ENCODE measurements at places on chromosomes 13 and 19.

- H3K4me3 ChIP-seq: no peak overlapping the region
- no peak overlapping the region for H3K27ac ChIP-seq
- peaks cover 11% of the 10 kb centered on the region for H3K27me3 ChIP-seq
- no peak for DNase-seq
- no peaks in the 10 kb centered on the region for H3K36me3 ChIP-seq
These were observed 11.9 kb downstream of the UNC13A start for GRCh38 chr19:17676295-17676694.

- peak overlapping the region; percentile 28 for H3K4me3 ChIP-seq
- DNase-seq: no peak
- peaks cover 26% of the 10 kb centered on the region for H3K36me3 ChIP-seq
- H3K27me3 ChIP-seq: no peaks in the 10 kb centered on the region
- peaks cover 24% of the 10 kb centered on the region for H3K4me1 ChIP-seq
- H3K27ac ChIP-seq: peak overlapping the region; percentile 99
These were observed 1.3 kb downstream of the UBE2S start for GRCh38 chr19:55406091-55406825.

DNA sequence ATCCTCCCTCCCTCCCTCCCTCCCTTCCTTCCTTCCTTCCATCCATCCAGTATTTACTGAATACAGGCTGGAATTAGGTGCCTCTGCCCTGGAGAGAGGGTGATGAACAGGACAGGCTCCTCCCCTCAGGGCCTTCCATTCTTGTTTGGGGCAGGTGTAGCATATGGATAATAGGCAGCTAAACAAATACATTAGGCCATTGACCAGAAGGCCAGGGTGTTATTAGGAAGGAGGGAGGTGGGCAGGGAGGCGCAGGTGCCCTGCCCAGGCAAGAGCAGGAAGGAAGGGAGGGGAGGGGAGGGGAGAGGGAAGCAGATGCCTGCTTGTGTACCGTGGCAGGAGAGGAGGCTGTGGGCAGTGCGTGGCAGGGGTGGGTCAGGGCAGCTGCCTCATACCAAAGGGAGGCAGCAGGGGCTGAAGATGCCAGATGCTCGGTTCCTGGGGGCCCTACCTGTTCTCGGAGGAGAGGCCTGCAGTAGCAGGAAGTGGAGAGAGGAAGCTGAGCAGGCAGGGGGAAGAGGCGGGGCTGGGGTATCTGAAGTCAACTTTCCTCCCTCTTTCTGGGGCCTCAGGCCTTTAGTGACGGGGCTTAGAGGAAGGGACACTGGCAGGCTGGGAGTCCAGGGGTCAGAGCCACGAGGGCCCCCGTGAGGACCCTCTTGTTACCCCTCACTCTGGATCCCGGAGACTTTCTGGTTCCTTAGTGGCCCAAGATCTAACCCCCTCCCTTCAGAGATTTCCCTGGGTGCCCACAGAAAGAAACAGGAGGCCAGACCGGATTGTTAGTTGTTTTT, at the start of gene RINL:
Gene RINL (minus strand): TSS at position 495 of the 794 bp plus-strand sequence. CDS start 1,533 bp downstream, outside the sequence.
- no peaks in the 10 kb centered on the region for H3K36me3 ChIP-seq
- peaks cover 49% of the 10 kb centered on the region for H3K4me1 ChIP-seq
- no peaks in the 10 kb centered on the region for H3K27me3 ChIP-seq
- H3K4me3 ChIP-seq: peak within 1 kb of the TSS; percentile 41

GRCh38 chr19:18428787-18429674, 8.9 kb downstream of the ISYNA1 start:
- peak; percentile 90 for DNase-seq
- H3K27me3 ChIP-seq: no peaks in the 10 kb centered on the region
- peak overlapping the region; percentile 87 for H3K27ac ChIP-seq
- no peaks in the 10 kb centered on the region for H3K36me3 ChIP-seq

GRCh38 chr19:36916991-36917390, 859 bp downstream of the ZNF568 start:
- peaks cover 12% of the 10 kb centered on the region for H3K36me3 ChIP-seq
- H3K27ac ChIP-seq: peak overlapping the region; percentile 93
- no peaks in the 10 kb centered on the region for H3K27me3 ChIP-seq
- H3K4me3 ChIP-seq: peak overlapping the region; percentile 88
- DNase-seq: no peak
- H3K4me1 ChIP-seq: peaks cover 14% of the 10 kb centered on the region

GRCh38 chr19:49132974-49133609, 13.7 kb downstream of the PPFIA3 start:
- no peaks in the 10 kb centered on the region for H3K36me3 ChIP-seq
- DNase-seq: peak; percentile 57
- no peaks in the 10 kb centered on the region for H3K27me3 ChIP-seq
- peaks cover 18% of the 10 kb centered on the region for H3K4me1 ChIP-seq

GRCh38 chr13:112900226-112900600, 68.8 kb upstream of the MCF2L start:
- H3K4me1 ChIP-seq: peaks cover 3% of the 10 kb centered on the region
- DNase-seq: no peak
- peaks cover 4% of the 10 kb centered on the region for H3K27me3 ChIP-seq
- H3K36me3 ChIP-seq: no peaks in the 10 kb centered on the region
- H3K27ac ChIP-seq: no peak overlapping the region
- no peak overlapping the region for H3K4me3 ChIP-seq

GRCh38 chr13:102626928-102627327, 30.1 kb downstream of the TPP2 start:
- no peaks in the 10 kb centered on the region for H3K4me1 ChIP-seq
- H3K27ac ChIP-seq: no peak overlapping the region
- no peak overlapping the region for H3K4me3 ChIP-seq
- H3K27me3 ChIP-seq: no peaks in the 10 kb centered on the region
- H3K36me3 ChIP-seq: peaks cover 52% of the 10 kb centered on the region

DNA sequence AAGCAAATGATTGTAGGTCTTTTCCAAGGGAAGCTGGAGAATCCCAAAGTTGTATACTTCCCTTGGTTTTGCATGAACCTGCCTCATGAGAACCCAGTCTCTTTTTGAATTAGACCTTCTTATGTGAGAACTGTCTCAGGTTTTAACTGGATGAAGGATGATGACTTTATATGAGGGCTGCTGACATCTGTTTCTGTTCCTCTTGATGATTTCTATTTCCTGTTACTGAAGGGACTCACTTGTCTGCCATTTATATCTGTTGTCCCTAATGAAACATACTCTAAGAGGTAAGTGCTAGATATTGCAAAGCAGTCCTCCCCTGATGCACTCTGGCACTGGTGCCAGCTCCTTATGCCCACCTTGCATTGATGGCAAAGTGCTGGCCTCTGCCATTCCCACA, 33.6 kb downstream of the ERICH4 start:
- H3K36me3 ChIP-seq: no peaks in the 10 kb centered on the region
- H3K27me3 ChIP-seq: peaks cover 4% of the 10 kb centered on the region
- no peak for DNase-seq
- no peaks in the 10 kb centered on the region for H3K4me1 ChIP-seq
- no peak overlapping the region for H3K27ac ChIP-seq
- H3K4me3 ChIP-seq: no peak overlapping the region

DNA sequence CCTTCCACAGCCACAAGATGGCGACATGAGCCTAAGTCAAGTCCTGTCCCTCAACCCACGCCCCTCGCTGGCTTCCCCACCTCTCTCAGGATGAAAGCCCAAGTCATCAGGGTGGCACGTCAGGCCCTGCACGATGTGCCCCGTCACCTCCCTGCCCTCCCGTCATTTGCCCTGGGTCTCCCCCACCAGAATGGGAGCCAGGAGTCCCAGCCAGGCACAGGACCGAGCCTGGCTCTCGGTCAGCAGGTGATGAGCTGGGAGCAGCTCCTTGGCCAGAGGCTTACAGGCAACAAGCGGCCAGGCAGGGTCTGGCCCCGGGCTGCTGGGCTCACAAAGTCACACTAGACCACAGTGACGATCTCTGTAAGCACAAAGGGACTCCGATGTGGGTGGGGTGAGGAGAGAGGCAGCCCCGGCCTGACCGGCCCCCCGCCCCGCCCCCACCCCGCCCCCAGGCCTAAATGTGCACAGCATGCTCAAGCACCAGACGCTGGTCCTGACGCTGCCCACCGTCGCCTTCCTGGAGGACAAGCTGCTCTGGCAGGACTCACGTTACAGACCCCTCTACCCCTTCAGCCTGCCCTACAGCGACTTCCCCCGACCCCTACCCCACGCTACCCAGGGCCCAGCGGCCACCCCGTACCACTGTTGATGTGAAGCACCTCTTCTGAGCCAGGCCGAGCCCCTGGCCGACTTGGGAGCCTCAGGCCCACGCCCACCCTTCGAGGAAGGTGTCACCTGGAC, 7.3 kb downstream of the MRPL4 start:
- H3K4me3 ChIP-seq: no peak overlapping the region
- H3K27me3 ChIP-seq: no peaks in the 10 kb centered on the region
- peaks cover 33% of the 10 kb centered on the region for H3K36me3 ChIP-seq
- H3K27ac ChIP-seq: peak overlapping the region; percentile 16

DNA sequence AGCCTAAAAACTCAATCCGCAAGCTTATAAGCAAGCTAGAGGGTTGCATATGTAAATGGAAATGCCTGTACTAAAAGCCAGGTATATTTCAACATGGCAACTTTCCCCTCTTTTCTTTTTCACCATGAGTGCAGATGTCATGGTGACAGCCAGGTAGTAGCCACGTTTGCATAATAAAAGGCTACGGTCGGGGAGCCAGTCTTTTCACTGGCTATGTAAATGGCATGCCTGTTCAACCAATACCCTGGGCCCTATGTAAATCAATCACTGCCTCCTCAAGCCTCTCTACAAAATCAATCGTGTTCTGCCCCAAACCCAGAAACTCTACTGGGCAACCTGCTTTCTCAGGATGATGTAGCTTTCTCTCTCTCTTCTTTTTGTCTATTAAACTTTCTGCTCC, 87.4 kb downstream of the ZNF100 start:
- no peak overlapping the region for H3K4me3 ChIP-seq
- H3K4me1 ChIP-seq: no peaks in the 10 kb centered on the region
- no peaks in the 10 kb centered on the region for H3K36me3 ChIP-seq

- no peak overlapping the region for H3K4me3 ChIP-seq
- no peak for DNase-seq
- no peak overlapping the region for H3K27ac ChIP-seq
- H3K36me3 ChIP-seq: no peaks in the 10 kb centered on the region
These were observed 1388.0 kb downstream of the EFNB2 start for GRCh38 chr13:105147461-105147860.

- no peaks in the 10 kb centered on the region for H3K27me3 ChIP-seq
- no peaks in the 10 kb centered on the region for H3K36me3 ChIP-seq
- no peaks in the 10 kb centered on the region for H3K4me1 ChIP-seq
- no peak overlapping the region for H3K4me3 ChIP-seq
- no peak overlapping the region for H3K27ac ChIP-seq
These were observed 617.7 kb downstream of the DCT start for GRCh38 chr13:93861818-93862217.

DNA sequence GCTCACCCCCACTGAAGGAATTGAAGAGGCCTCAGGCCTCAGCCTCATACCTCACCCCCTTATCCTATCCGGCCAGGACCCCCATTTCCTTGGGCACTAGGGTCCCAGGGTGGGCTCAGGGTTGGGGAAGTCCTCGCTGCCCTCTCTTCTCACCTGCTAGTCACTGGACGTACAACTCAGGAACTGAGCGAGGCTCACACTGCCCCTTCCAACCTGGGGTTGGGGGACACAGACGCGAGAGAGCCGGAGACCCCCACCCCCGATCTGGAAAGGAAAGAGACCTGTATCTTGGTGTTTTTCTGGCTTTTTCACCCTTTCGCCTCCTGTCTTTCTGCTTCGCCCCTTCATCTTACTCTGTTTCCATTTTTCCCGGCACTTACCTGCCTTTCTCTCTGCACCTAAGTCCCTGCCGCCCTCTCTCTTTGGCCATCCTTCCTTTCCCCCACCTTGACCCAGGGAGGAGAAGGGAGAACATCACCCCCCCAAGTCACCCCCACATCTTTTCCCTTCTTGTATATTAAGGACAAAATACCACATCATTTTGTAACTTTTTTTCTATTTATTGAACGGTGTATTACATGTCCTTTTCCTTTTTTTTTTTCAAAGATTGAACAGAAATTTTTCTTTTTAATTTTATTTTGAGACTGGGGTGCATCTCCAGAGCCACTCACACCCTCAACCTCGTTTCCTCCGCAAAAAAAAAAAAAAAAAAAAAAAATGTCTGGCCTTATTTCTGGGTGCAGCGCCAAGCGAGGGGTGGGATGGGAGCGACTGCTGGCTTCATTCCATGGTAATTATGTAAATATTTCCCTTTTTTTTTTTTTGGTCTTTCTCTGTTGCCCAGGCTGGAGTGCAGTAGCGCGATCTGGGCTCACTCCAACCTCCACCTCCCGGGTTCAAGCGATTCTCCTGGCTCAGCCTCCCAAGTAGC, 36.6 kb downstream of the ZSWIM4 start:
- H3K4me1 ChIP-seq: peaks cover 31% of the 10 kb centered on the region
- no peak overlapping the region for H3K27ac ChIP-seq
- H3K36me3 ChIP-seq: peaks cover 4% of the 10 kb centered on the region

- no peaks in the 10 kb centered on the region for H3K36me3 ChIP-seq
- H3K27ac ChIP-seq: no peak overlapping the region
- no peak for DNase-seq
- H3K4me1 ChIP-seq: no peaks in the 10 kb centered on the region
- no peaks in the 10 kb centered on the region for H3K27me3 ChIP-seq
These were observed 391.6 kb downstream of the KCNRG start for GRCh38 chr13:50406831-50407230.

DNA sequence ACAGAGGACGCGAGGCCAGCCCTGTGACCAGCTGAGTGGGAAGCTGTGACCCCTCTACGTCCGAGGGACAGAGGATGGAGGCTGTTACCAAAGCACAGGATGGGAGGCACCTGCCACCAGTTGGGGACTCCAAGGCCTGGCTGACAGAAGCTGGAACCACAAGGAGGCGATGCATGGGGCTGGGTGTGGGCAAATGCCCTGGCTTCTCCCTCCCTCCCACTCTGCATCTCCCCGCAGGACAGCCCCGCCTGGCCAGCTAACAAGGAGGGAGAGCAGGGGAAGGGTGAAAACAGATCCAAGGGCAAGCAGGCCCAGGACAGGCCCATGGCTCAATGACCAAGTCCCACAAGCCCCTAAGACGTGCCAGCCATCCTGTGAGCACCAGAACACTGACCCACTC, 28.6 kb downstream of the AKT2 start:
- H3K4me3 ChIP-seq: no peak overlapping the region
- peaks cover 33% of the 10 kb centered on the region for H3K36me3 ChIP-seq
- no peak for DNase-seq
- no peaks in the 10 kb centered on the region for H3K27me3 ChIP-seq
- H3K27ac ChIP-seq: no peak overlapping the region

GRCh38 chr13:45696610-45697226, 5.4 kb upstream of the CBY2 start:
- H3K4me1 ChIP-seq: no peaks in the 10 kb centered on the region
- no peak overlapping the region for H3K27ac ChIP-seq
- H3K36me3 ChIP-seq: no peaks in the 10 kb centered on the region
- no peak for DNase-seq

DNA sequence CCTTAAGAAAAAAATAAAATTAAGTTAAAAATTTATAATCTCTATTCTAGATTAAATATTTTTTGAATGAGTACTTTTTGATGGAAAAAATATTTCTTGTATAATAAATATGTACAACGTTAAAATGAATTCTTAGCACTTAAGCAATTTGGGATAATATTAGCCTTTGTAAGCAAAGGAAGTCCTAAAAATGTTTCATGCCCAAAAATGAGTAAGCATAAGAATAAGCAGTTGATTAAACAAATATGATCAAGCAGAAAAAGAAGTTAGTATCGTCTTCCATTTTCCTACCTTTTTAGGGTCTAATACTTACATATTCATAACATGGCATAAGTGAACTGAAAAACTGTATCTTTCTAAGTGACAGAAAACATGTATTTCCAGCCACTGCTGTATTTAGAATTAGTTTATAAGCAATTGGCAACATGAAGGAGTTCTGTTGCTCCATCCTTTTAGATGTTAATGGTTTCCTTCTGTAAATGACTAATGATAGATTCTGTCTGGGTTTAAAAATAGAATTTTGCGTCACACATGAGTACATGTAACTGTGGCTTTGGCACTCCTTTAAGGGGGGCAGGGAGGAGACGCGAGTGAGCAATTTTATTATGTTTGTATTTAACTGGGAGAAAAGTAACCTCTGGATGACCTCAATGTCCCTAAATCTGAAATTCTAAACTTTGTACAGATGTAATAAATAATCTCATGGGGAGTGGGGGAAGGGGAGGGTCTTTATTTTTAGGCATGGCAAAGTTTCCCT, 237.4 kb downstream of the RGCC start:
- DNase-seq: no peak
- no peaks in the 10 kb centered on the region for H3K36me3 ChIP-seq
- no peak overlapping the region for H3K4me3 ChIP-seq
